Stimulated activated CD4-positive, alpha-beta T cell treated with anti-CD3 and anti-CD28 coated beads, TNF-alpha, amount 100 ng/mL, for 4 hours (primary cell): ENCODE measurements at places on chromosomes 4 and X.

DNA sequence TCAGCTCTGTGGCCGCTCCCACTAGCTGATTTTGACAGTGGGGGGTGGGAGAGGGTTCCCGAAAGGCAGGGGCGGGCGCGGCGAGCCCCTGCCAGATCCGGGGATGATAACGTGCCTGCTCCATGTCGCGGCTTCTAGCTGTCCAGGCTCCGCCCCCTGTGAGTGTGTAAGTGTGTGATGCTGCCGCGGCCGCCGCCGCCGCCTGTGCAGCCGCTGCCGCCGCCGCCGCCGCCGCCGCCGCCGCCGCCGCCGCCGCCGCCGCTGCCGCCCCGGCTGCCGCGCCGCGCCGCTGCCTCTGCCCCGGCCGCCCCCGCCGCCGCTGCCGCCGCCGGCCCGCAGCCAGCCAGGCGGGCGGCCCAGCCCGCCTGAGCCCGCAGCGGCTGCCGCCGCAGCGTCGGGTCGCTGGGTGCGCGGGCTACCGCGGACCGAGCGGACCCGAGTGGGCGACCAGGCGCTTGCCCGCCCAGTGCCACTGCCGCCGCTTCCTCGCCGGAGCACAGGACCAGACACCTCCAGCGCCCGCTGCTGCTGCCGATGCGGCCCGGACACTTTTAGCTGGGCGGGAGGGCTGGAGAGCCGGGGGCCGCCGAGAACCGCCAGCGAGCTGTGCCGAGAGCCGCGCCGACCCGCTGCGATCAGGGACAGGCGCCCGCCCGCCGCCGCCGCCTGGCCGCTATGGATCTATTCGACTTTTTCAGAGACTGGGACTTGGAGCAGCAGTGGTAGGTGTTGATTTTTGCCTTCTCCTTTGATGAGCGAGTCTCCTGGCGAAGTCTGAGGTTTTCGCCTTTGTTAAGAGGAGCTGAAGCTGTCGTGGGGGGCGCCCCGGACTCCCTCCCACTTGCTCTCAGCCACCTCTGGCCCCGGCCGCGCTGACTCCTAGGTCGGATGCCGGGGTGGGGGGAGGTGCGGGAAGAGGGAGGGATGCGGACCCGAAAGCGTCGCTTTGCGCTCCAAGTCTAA is at the start of gene AFF2:
Gene AFF2 (plus strand): TSS at position 195 of the 963 bp plus-strand sequence. CDS start 481 bp downstream, at position 676.
- DNase-seq = no peak

DNA sequence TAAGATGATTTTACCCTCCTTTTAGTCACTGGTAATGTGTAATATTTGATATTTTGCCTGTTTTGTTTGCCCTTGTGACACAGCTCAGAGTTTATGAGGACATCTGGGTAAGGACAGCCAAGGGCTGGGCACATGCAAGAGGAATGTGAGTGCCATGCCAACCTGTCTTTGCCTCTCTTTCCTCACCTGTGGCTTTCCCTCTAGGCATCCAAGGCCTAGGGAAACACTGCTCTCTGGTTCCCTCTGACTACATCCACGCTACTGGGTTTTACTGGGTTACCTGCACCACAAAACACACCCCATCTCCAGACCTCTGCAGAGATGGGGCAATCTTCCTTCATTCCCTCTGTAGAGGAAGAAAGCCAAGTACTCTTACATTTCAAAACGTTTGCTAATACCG is 7.7 kb downstream of the HPGDS start:
- DNase-seq = no peak

DNA sequence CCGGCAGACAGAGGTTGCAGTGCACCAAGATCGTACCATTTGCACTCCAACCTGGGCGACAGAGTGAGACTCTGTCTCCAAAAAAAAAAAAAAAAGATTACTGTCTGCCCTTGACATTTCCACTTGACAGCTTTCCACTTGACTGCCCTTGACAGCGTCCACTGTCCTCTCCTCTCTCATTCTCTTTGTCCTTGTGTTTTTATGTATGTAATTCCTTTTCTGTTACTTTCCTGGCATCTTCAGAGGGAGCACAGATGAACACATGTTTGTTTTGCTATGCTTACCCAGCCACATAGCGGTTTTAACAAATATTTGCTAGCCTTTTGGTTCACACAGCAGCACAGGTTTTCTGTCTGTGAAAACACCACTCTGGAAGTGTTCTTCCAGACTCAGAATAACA is 26.2 kb downstream of the SYAP1 start:
- DNase-seq = no peak

- DNase-seq = no peak
These were observed 144.9 kb downstream of the FNIP2 start for GRCh38 chr4:158913766-158914165.

- DNase-seq = no peak
These were observed 964.7 kb downstream of the RAB28 start for GRCh38 chr4:12519426-12519825.
